ENCODE measurements at places on chromosomes 12 and 14.
A peak's percentile ranks its signal among the peaks of the same experiment; 100 is the strongest.

DNA sequence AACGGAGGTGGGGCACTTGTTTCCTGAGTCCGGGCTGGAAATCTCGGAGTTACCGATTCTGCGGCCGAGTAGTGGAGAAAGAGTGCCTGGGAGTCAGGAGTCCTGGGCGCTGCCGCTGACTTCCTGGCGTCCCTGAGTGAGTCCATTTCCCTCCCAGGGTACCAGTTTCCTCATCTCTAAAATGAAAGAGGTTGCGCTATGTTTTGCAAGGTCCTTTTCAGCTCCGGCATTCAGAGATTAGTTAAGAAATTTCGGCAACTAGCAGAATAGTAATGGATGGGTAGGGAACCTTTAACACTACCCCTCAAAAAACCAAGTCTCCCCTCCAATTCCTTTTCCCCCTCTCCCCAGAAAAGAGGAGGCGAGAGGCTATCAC lies 724 bp downstream of the BLOC1S1 start:
- H3K4me1 ChIP-seq, result peaks cover 38% of the 10 kb centered on the region
- H3K36me3 ChIP-seq, result no peaks in the 10 kb centered on the region
- no peak for ATAC-seq
- H3K27me3 ChIP-seq, result no peaks in the 10 kb centered on the region
- peak overlapping the region; percentile 91 for H3K27ac ChIP-seq

- H3K4me1 ChIP-seq, result peaks cover 8% of the 10 kb centered on the region
- ATAC-seq, result peak; percentile 85
- H3K4me3 ChIP-seq, result peak overlapping the region; percentile 82
- H3K36me3 ChIP-seq, result no peaks in the 10 kb centered on the region
Observed at GRCh38 chr12:96719660-96720362, 187.2 kb upstream of the NEDD1 start.

DNA sequence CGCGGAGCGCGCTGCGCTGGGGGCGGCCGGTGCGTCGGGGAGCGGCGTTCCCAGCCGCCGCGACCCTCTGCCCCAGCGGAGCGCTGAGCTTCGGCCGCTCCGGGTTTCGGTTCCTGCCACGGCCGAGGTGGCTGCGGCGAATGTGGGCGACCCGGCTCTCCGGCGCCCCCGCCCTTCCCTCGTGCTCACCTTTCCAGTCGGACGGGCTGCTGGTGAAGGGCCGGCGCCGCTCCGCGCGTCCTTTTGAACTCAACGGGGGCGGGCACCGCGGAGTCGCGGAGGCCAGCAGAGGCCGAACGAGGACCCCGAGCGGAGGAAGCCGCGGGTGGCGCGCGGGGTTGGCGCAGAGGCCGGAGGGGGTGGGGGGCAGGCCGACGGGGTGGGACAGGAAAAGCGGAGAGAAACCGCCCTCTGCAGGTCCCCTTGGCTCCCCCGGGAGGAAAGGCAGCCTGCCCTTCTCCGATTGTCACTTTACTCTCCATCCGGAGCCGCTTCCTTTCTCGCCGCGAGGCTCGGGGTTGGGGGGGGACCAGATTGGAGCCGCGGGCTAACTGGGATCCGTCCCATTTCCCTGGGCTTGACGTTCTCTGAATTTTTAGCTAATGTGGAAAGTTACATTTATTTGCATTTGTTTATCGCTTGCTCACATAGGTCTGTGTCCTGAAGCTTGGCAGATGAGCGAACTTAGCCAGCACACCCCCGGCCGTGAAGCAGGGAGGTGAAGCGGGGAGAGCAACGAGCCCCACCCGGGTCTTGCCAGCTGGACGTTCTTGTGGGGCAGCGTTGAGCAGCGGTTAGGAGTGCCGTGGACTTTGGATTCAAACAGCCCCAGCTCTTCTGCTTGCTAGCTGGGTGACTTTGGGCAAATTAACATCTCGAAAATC lies at the start of gene SMAGP:
Gene SMAGP, minus strand, starts transcription at position 349 of the 884 bp plus-strand sequence. CDS start 1,137 bp downstream, outside the sequence.
- peak within 1 kb of the TSS; percentile 90 for H3K4me3 ChIP-seq
- H3K36me3 ChIP-seq, result peaks cover 5% of the 10 kb centered on the region
- ATAC-seq, result peak; percentile 89
- H3K27me3 ChIP-seq, result no peaks in the 10 kb centered on the region
- peak within 1 kb of the TSS; percentile 79 for H3K27ac ChIP-seq

- no peak overlapping the region for H3K27ac ChIP-seq
- peaks cover 11% of the 10 kb centered on the region for H3K4me1 ChIP-seq
- H3K4me3 ChIP-seq, result no peak overlapping the region
- no peak for ATAC-seq
- H3K27me3 ChIP-seq, result no peaks in the 10 kb centered on the region
Observed at GRCh38 chr14:77306416-77306815, 14.3 kb downstream of the POMT2 start.

- H3K27me3 ChIP-seq, result no peaks in the 10 kb centered on the region
- peak overlapping the region; percentile 75 for H3K4me3 ChIP-seq
- H3K4me1 ChIP-seq, result peaks cover 26% of the 10 kb centered on the region
- peak overlapping the region; percentile 69 for H3K27ac ChIP-seq
- peak; percentile 72 for ATAC-seq
- peaks cover 50% of the 10 kb centered on the region for H3K36me3 ChIP-seq
Observed at GRCh38 chr12:57726151-57726883, 12.2 kb downstream of the AGAP2 start.

DNA sequence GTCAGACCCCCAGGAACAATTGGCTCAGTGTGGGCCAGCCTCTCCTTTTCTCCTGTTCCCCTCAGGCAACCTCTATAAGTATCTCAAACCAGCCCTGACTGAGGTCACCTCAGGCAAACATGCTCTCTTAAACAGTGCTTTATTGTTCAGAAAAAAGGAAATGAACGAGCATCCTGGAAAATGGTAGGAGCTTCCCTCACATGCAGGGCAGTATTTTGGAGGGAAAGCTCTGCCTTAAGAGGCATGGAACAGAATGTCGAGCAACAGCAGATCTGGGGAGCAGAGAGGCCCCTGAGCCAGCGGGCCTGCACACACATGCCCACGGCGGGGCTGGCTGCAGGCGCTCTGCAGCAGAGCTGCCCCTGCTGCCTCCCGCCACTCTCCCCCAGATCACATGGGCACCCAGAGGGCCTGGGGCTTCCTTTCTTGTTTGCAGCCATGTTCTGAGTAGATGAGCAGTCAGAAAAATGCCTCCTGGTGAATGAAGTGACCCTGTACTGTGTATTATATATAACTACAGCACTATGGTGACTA lies 42.0 kb downstream of the MOK start:
- peaks cover 6% of the 10 kb centered on the region for H3K36me3 ChIP-seq
- H3K4me1 ChIP-seq, result no peaks in the 10 kb centered on the region
- no peak overlapping the region for H3K4me3 ChIP-seq
- no peak for ATAC-seq
- H3K27me3 ChIP-seq, result peaks cover 10% of the 10 kb centered on the region
- H3K27ac ChIP-seq, result no peak overlapping the region

GRCh38 chr12:53561590-53561953 lies 54.3 kb upstream of the NPFF start:
- no peak overlapping the region for H3K4me3 ChIP-seq
- no peak for ATAC-seq
- H3K27me3 ChIP-seq, result no peaks in the 10 kb centered on the region
- peaks cover 7% of the 10 kb centered on the region for H3K36me3 ChIP-seq
- no peak overlapping the region for H3K27ac ChIP-seq

DNA sequence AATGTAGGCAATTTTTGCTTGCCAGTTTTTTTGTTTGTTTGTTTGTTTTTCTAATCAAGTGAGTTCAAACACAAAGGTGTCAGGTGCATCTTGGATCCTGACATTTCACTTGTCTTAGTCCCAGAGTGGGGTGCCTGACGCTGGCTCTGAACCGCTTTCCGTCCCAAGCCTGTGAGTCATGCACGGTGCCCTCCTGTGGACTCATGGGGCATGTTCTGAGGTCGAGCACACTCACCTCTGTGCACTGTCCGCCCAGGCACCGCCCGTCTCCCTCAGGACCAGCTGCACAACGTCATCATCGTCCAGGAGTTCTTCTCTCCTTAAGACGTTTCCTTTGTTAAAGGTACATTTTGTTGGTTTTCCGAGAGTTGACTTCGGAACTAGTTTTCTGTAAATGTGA lies 98.2 kb downstream of the GLT1D1 start:
- no peak overlapping the region for H3K27ac ChIP-seq
- H3K4me3 ChIP-seq, result no peak overlapping the region
- peaks cover 11% of the 10 kb centered on the region for H3K27me3 ChIP-seq
- H3K4me1 ChIP-seq, result no peaks in the 10 kb centered on the region

DNA sequence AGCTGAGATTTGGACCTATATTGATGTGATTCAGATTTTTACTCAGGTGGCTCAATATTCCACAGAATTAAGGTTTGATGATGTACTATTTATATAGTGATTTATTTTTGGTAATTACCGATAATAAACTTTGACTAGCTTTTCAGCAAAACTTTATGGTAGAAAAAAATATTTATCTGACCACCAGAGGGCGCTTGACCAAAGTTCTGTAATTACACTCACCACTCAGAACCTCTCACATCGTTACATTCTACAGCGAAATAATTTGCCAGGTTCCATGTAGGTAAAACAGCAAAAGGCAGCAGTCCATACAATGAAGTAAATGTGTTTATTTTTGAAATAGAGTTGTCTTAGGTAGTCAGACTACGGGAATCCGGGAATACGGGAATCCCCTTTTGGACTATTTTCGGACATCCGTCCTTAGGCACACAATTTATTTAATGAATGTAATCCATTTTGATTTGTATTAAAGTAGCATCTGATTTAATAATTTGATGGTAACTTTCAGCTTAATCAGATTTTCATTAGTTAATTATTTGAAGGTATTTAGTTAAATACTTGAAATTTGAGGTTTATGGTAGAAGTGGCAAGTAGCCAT lies 143.0 kb upstream of the DDHD1 start:
- no peak for ATAC-seq
- no peak overlapping the region for H3K27ac ChIP-seq
- no peaks in the 10 kb centered on the region for H3K4me1 ChIP-seq
- no peaks in the 10 kb centered on the region for H3K36me3 ChIP-seq
- no peak overlapping the region for H3K4me3 ChIP-seq

- H3K4me1 ChIP-seq, result no peaks in the 10 kb centered on the region
- H3K4me3 ChIP-seq, result no peak overlapping the region
- no peak overlapping the region for H3K27ac ChIP-seq
- ATAC-seq, result peak; percentile 47
- no peaks in the 10 kb centered on the region for H3K36me3 ChIP-seq
- peaks cover 42% of the 10 kb centered on the region for H3K27me3 ChIP-seq
Observed at GRCh38 chr14:99863059-99863458, 69.8 kb downstream of the EML1 start.

GRCh38 chr14:33039311-33039710 lies 100.6 kb downstream of the NPAS3 start:
- H3K4me1 ChIP-seq, result no peaks in the 10 kb centered on the region
- no peaks in the 10 kb centered on the region for H3K27me3 ChIP-seq
- no peak overlapping the region for H3K4me3 ChIP-seq
- no peaks in the 10 kb centered on the region for H3K36me3 ChIP-seq
- no peak overlapping the region for H3K27ac ChIP-seq

GRCh38 chr12:54926246-54926645 lies 58.3 kb downstream of the TESPA1 start:
- H3K36me3 ChIP-seq, result peaks cover 28% of the 10 kb centered on the region
- H3K27me3 ChIP-seq, result no peaks in the 10 kb centered on the region
- no peak overlapping the region for H3K4me3 ChIP-seq
- H3K4me1 ChIP-seq, result no peaks in the 10 kb centered on the region
- no peak for ATAC-seq

GRCh38 chr12:50627491-50627890 lies 122.7 kb downstream of the DIP2B start:
- no peak overlapping the region for H3K4me3 ChIP-seq
- ATAC-seq, result no peak
- peaks cover 29% of the 10 kb centered on the region for H3K4me1 ChIP-seq

DNA sequence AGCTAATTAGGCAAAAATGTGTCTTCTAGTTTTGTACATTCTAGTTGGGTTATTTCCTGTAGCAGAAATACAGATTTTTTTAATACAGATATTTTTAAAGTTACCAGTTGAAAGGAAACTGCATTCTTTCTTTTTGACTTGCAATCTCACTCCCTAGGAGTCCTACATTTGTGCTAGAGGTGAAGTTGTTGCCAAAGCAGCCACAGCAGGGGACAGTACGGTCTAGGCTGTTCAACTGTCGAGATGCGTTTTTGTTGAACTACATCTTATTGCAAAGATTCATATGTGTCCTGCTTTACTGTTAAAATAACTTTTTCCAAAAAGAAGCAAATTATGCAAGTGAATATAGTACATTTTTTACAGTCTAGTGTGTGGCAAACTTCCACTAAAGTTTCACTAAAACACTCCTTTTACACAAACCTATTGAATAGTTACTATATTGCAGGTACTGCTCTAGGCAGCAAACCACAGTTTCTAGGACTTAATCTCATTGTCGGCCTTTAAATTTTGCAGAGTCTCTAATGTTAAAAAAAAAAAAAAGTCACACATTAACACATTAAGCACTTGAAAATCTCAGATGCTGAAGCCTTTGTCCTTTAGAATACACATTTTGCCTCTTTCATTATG lies 30.2 kb upstream of the SRGAP1 start:
- peak; percentile 8 for ATAC-seq
- H3K4me1 ChIP-seq, result peaks cover 21% of the 10 kb centered on the region
- H3K27me3 ChIP-seq, result peaks cover 7% of the 10 kb centered on the region

DNA sequence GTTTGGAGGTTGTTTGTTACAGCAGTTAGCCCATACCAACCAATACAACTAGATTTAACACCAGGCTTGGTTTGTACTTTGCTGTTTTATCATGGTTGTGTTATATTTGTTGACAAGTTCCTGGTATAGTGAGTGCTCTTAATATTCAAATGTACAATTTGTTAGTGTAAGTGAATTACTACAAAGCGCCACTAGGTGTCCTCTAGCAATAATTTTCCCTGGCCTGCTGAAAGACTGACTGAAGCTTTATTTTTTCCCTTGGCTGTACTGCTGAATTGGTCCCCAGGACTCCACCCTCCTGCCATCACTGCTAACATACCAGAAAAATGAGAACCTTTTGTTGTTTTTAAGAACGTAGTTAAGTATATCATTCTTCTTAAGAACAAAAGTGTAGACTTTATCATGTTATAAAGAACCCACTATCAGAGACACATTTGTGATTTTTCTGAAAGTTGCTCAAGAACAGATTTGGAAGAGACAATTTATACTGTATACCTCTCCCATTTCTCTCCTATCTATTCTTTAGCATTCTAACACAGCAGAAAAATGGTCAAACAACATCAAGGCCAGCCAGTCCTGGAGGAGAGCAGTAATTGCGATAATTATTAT lies 75.3 kb upstream of the FAR2 start:
- no peak for ATAC-seq
- H3K36me3 ChIP-seq, result no peaks in the 10 kb centered on the region
- H3K4me3 ChIP-seq, result no peak overlapping the region
- H3K4me1 ChIP-seq, result no peaks in the 10 kb centered on the region

DNA sequence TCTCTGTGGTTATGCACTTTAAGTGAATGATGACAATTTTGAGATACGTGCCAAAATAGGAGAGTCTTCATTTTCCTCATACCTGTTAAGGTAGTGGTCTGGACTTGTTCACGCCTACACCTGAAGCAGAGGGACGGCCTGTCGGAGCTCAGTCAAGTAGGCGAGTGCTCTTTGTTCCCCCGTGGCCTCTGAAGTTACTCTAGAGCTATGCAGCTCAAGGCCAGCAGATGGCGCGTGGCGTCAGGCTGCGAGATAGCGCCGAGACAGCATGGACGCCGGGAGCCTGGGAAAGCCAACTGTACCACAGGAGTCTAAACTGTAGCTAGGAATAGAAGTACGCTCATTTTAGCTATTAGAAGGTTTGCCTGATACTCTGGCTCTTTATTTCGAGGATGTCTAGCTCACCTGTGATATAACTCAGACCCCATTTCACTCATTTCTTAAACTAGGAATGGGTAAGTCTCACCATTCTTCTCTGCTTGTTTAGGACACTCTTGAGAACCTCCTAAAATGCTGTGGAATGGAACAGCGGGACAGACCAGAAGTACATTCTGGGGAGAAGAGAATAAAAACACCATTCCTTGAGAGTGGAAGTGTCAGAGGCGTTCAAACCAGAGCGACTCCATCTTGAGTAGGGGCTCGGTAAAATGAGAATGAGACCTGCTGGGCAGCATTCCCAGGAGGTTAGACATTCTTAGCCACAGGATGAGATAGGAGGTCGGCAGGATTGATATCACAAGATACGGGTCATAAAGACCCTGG lies 267.4 kb upstream of the HMGA2 start:
- H3K4me3 ChIP-seq, result no peak overlapping the region
- H3K27ac ChIP-seq, result no peak overlapping the region
- H3K4me1 ChIP-seq, result no peaks in the 10 kb centered on the region
